ENCODE measurements at places on chromosomes 5 and 9.

DNA sequence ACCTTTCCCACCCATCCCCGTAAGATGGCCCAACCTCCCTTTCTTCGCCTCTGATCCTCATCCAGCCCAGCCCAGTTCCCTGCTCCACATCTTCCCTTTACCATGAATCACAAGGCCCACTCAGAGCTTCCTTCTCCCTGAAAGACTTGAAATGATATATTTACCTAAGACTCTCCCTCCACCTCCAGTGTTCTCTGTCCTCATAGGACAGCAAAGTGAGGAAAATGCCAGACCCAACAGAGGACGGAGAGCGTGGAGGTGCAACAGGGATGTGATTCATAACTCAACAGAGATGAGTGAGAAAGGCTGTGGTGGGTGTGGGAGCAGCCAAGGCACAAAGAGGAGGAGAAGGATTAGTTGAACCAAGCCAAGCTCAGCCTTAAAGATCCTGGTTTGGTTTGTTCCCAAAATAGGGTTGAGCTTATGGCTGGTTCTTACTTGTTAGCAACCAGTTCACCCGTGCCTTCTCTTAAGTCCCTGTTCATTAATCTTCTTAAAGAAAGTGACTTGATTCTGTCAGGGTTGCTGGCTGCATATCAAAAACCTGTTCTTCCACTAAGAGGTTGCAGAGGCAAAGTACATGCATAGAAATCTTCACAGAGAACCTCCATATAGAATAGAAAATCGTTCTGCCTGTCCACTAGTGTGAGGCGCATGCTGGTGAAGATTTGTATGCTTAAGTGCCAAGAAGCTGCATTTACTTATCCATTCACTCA is 183.2 kb downstream of the ACTL7B start:
- DNase-seq, result no peak
- peaks cover 48% of the 10 kb centered on the region for H3K4me1 ChIP-seq
- peak overlapping the region; percentile 88 for H3K27ac ChIP-seq
- no peaks in the 10 kb centered on the region for H3K36me3 ChIP-seq

GRCh38 chr9:78865737-78866136 is 568.8 kb downstream of the PSAT1 start:
- no peaks in the 10 kb centered on the region for H3K27me3 ChIP-seq
- no peak for DNase-seq
- H3K27ac ChIP-seq, result no peak overlapping the region
- H3K4me3 ChIP-seq, result no peak overlapping the region
- no peaks in the 10 kb centered on the region for H3K36me3 ChIP-seq

DNA sequence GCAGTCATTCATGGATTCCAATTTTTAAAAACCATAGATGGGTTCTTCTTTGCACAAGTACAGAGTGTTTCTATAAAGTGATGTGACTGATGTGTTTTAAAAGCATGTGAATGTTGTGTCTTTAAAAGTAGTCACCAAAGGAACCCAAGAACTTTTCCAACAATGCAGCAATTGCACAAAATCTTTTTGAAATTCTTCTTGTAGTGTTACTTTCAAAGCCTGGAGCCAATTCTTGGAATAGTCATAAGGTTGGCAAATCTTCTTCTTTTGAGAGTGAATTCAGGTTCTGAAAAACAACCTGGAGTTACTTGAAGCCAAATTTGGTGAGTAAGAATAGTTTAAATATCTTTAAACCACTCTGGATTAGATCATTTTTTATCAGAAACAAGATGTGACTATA is 10.5 kb downstream of the GRAMD2B start:
- DNase-seq, result no peak
- H3K4me1 ChIP-seq, result peaks cover 9% of the 10 kb centered on the region
- peak overlapping the region; percentile 29 for H3K27ac ChIP-seq
- peaks cover 7% of the 10 kb centered on the region for H3K36me3 ChIP-seq
- H3K4me3 ChIP-seq, result no peak overlapping the region

GRCh38 chr5:65133477-65134110 is 348.1 kb downstream of the ADAMTS6 start:
- H3K4me3 ChIP-seq, result no peak overlapping the region
- no peaks in the 10 kb centered on the region for H3K27me3 ChIP-seq
- H3K4me1 ChIP-seq, result no peaks in the 10 kb centered on the region
- no peaks in the 10 kb centered on the region for H3K36me3 ChIP-seq
- DNase-seq, result no peak

- no peak overlapping the region for H3K27ac ChIP-seq
- peaks cover 4% of the 10 kb centered on the region for H3K4me1 ChIP-seq
- DNase-seq, result no peak
- H3K36me3 ChIP-seq, result no peaks in the 10 kb centered on the region
Observed at GRCh38 chr9:2725898-2726649, 8.8 kb downstream of the KCNV2 start.

- peaks cover 19% of the 10 kb centered on the region for H3K4me1 ChIP-seq
- no peak for DNase-seq
- no peak overlapping the region for H3K27ac ChIP-seq
Observed at GRCh38 chr9:133974631-133975341, 17.3 kb downstream of the VAV2 start.

GRCh38 chr9:110101531-110102161 is 106.3 kb downstream of the C9orf152 start:
- no peak for DNase-seq
- no peak overlapping the region for H3K27ac ChIP-seq
- H3K4me1 ChIP-seq, result peaks cover 32% of the 10 kb centered on the region

DNA sequence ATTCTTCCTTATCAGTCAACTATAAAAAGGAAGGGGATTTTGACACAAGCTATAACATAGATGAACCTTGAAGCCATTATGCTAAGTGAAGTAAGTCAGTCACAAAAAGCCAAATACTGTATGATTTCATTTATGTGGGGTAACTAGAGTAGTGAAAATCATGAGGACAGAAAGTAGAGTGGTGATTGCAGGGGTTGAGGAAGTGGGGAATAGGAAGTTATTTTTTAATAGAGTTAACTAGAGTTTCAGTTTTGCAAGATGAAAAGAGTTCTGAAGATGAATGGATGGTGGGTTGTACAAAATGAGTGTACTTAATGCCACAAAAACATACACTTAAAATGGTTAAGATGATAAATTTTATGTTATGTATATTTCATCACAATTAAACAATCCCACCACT is 65.4 kb upstream of the FAM174A start:
- no peak overlapping the region for H3K4me3 ChIP-seq
- no peak for DNase-seq
- H3K36me3 ChIP-seq, result no peaks in the 10 kb centered on the region
- no peaks in the 10 kb centered on the region for H3K4me1 ChIP-seq

- DNase-seq, result no peak
- H3K4me3 ChIP-seq, result no peak overlapping the region
- H3K27me3 ChIP-seq, result no peaks in the 10 kb centered on the region
- H3K4me1 ChIP-seq, result no peaks in the 10 kb centered on the region
- H3K36me3 ChIP-seq, result no peaks in the 10 kb centered on the region
Observed at GRCh38 chr9:6711403-6711802, 46.4 kb upstream of the KDM4C start.

- no peaks in the 10 kb centered on the region for H3K27me3 ChIP-seq
- DNase-seq, result no peak
- no peaks in the 10 kb centered on the region for H3K36me3 ChIP-seq
- H3K4me3 ChIP-seq, result no peak overlapping the region
- no peak overlapping the region for H3K27ac ChIP-seq
- no peaks in the 10 kb centered on the region for H3K4me1 ChIP-seq
Observed at GRCh38 chr5:65213921-65214525, 267.7 kb downstream of the ADAMTS6 start.

DNA sequence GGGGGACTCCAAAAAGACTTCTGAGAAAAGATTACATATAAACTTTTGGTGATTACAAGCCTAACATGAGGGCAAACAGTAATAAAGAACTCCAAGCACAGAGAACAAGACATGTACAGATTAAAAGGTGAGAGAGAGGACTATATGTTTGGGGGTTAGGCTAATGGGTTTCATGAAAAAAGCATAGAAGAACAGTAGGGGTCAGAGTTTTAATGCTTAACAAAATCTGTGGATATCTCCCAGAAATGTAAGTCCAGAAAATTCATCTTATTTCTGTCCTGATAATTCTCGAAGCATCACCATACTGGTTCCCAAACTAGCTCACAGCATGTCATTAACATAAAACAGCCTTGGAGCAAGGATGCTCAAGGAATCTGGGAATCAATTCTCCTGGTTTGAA is 137.2 kb downstream of the ARRDC3 start:
- no peak for DNase-seq
- H3K27ac ChIP-seq, result no peak overlapping the region
- H3K27me3 ChIP-seq, result no peaks in the 10 kb centered on the region

DNA sequence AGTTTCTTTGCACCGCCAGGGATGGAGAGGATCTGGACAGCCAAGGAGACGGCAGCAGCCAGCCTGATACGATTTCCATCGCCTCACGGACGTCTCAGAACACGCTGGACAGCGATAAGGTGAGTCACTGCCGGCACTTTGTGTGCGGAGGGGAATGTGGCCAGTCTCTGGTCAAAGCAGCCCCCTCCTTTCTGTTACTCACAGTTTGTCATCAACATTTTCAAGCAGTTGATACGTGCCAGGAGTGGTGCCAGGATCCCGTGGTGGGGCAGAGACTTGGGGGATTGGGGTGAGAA is 175.1 kb upstream of the OTULINL start:
- H3K27ac ChIP-seq, result peak overlapping the region; percentile 79
- H3K4me3 ChIP-seq, result no peak overlapping the region
- peaks cover 6% of the 10 kb centered on the region for H3K4me1 ChIP-seq
- H3K27me3 ChIP-seq, result no peaks in the 10 kb centered on the region
- DNase-seq, result no peak
- peaks cover 58% of the 10 kb centered on the region for H3K36me3 ChIP-seq

DNA sequence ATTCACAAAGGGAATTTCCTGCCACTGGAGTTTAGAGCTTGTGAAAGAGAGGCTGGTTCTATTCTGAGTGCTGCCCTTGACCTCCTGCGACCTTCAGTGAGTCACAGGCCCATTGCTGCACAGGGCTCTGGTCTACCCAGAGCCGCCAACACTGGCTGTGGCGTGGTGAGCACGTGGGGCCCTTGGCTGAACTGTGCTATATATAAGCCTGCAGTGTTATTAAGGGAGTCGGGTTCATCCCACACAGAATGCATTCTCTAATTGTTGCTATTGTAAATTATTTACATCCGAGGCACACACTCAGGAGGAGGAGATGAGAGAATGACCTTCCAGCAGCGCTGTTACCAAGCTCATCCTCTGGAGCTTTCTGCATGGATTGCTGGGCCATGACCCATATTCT is 47.1 kb downstream of the BRINP1 start:
- no peak overlapping the region for H3K4me3 ChIP-seq
- no peak overlapping the region for H3K27ac ChIP-seq
- no peaks in the 10 kb centered on the region for H3K36me3 ChIP-seq
- no peak for DNase-seq

GRCh38 chr5:180127682-180128670 is 56.4 kb upstream of the RNF130 start:
- peaks cover 23% of the 10 kb centered on the region for H3K27me3 ChIP-seq
- H3K27ac ChIP-seq, result no peak overlapping the region
- no peak overlapping the region for H3K4me3 ChIP-seq
- no peaks in the 10 kb centered on the region for H3K36me3 ChIP-seq
- peaks cover 6% of the 10 kb centered on the region for H3K4me1 ChIP-seq

- H3K27me3 ChIP-seq, result no peaks in the 10 kb centered on the region
- no peaks in the 10 kb centered on the region for H3K36me3 ChIP-seq
- no peak for DNase-seq
- no peak overlapping the region for H3K27ac ChIP-seq
- no peaks in the 10 kb centered on the region for H3K4me1 ChIP-seq
Observed at GRCh38 chr9:250625-251024, 36.0 kb downstream of the DOCK8 start.
